ENCODE measurements at places on chromosomes 12 and 14. TPM values are rescaled to one million over a fixed set of nuclear protein-coding genes. Genes with fewer than 3 reads are reported as not detected.
A peak's percentile ranks its signal among the peaks of the same experiment; 100 is the strongest.

GRCh38 chr14:80538633-80539375 lies 327.5 kb upstream of the DIO2 start:
- no peak for DNase-seq

- no peak for DNase-seq
These were observed 132.9 kb downstream of the DICER1 start for GRCh38 chr14:95024380-95024779.

TAS2R46 gene
- not detected for total RNA-seq

GRCh38 chr12:114681116-114681871 lies 2.7 kb downstream of the TBX3 start:
- DNase-seq, result peak; percentile 54

GRCh38 chr12:17680220-17680619 lies 409.8 kb downstream of the RERGL start:
- no peak for DNase-seq

GPR137C gene
- total RNA-seq, result 5.8 TPM

DNA sequence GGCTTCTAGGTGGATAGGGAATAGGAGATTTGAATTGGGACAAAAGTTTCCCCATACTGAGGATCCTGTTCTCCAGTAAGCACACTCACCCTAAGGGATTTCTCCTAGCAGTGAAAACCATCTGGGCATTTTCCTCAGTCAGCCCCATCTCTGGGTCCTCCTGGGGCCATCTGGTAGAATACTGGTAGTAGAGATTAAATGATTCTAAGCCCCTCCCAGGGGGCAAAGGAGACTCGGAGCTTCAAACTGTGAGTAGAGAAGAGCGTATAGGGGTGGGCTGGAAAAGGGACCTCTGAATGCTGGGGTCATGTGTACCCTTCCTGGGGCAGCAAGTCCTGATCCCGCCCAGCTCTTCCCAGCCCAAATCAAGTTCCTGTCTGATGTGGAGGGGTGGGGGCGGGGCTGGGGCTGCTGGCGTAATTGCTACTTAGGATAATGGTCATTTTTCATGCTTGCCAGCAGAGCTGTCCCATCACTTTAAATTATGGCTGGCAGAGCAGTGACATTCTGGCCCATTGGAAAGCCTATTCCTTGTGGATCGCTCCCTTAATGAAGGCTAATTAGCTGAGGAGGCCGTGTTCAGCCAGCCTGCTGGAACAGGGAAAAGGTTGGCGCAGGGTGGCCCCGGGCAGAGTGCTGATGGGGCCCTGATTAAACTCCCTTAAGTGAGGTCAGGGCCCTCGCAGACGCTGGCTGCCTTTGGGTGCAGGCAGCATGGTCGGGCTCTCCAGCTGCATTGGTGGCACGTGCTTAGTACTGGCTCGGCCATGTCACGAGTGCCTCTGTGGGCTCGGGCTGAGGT lies 127.8 kb downstream of the TSPAN9 start:
- DNase-seq, result no peak

- DNase-seq, result peak; percentile 93
These were observed 56.2 kb downstream of the CCNK start for GRCh38 chr14:99537399-99537798.

- DNase-seq, result peak; percentile 46
These were observed 507 bp downstream of the AHSA1 start for GRCh38 chr14:77458249-77458950.

GRCh38 chr14:68315081-68315480 lies 477.8 kb downstream of the ZFP36L1 start:
- no peak for DNase-seq

GRCh38 chr12:66692170-66692569 lies 13.3 kb upstream of the GRIP1 start:
- no peak for DNase-seq

STAC3 gene
- not detected for total RNA-seq

TRIM9 gene
- total RNA-seq, result 3.1 TPM

DNA sequence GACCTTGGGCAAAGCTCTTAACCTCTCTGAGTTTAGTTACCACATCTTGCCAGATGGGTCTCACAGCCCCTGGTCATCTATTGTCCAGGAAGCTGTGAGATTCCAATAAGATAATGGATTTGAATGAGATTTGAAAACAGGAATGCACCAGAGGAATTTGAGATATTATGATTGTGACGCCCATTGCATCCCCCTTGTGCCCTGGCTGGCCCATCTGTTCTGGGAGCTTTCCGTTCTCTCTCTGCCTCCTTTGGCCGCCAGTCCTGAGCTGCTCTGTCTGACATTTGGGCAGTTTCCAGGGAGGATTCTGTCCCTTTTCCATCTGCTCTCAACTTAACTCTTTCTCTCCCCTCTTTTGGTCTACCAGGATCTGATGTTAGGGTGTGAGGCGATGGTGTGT lies 24.6 kb downstream of the SRRM4 start:
- no peak for DNase-seq

DNA sequence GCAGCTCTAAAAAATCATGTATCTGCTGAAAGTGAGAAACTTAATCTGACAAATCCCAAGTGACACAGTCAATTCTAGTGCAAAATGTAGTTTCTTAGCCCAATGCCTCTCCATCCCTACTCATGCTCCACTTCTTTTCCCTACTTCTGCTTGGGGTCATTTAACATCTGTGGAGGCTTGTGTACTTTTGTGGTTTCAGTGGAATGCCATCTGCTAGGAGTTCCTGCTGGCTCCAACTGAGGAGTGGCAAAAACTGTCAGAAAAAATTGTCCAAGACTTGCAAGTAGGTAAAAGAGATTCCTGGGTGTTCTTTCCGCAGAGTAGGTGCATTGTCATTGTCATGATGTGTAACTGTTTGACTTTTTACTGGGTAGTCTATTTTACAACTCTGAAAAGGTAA lies 12.5 kb upstream of the AVPR1A start:
- DNase-seq, result peak; percentile 33

GRCh38 chr14:37791384-37792036 lies 196.1 kb downstream of the TTC6 start:
- DNase-seq, result no peak

GRCh38 chr14:102315121-102315520 lies 4.4 kb upstream of the ZNF839 start:
- peak; percentile 39 for DNase-seq

GYS2 gene
- total RNA-seq, result not detected

DNA sequence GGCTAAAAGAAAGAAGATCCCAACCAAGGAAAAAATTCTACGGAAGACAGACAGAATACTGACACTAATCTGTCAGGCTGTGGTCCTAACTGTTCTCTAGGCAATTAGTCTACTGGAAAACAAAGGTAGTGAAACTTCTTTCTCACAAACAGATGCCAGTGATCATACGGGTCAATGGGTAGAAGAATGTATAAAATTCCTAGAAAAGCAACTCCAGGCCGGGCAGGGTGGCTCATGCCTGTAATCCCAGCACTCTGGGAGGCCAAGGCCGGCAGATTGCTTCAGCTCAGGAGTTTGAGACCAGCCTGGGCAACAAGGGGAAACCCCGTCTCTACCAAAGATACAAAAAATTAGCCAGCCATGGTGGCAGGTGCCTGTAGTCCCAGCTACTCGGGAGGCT lies 64.8 kb downstream of the HECTD4 start:
- DNase-seq, result no peak

DNA sequence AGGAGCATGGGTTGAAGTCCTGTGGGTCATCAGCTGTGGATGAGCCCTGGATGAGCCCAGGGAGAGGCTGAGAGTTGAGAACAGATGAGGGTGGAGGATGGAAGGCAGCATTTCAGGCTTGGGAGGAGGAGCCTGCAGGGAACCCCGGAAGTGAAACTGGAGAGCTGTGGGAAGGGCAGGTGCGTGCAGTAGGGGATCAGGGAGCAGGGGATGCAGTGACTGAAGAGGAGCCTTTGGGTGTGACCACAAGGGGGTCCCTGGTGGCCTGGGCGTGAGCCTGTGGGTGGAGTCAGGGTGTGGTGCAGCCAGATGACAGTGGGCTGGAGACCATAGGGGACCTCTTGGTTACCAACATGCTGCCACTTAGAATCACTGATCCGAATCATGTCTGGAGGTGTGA lies 115.5 kb downstream of the PAPOLA start:
- DNase-seq, result no peak

GRCh38 chr12:112188130-112188830 lies 62.9 kb downstream of the TRAFD1 start:
- no peak for DNase-seq

- peak; percentile 27 for DNase-seq
These were observed 102.1 kb downstream of the TMEM117 start for GRCh38 chr12:43937947-43938346.
